ENCODE measurements at places on chromosomes 4 and X. TPM values are rescaled to one million over a fixed set of nuclear protein-coding genes. Genes with fewer than 3 reads are reported as not detected.

GRCh38 chr4:107740950-107741701 lies 21.1 kb upstream of the PAPSS1 start:
- peak; percentile 44 for DNase-seq

Gene HMX1
- not detected for total RNA-seq

- DNase-seq = peak; percentile 18
Observed at GRCh38 chrX:111095974-111096895, at the start of gene PAK3. TSS of gene PAK3 (plus strand) at chrX:111096191. CDS start at chrX:111123104, 26,913 bp downstream.

- no peak for DNase-seq
Observed at GRCh38 chr4:159787901-159788300, 685.0 kb downstream of the RAPGEF2 start.

- DNase-seq = no peak
Observed at GRCh38 chr4:168998596-168998995, 11.5 kb downstream of the CBR4 start.

DNA sequence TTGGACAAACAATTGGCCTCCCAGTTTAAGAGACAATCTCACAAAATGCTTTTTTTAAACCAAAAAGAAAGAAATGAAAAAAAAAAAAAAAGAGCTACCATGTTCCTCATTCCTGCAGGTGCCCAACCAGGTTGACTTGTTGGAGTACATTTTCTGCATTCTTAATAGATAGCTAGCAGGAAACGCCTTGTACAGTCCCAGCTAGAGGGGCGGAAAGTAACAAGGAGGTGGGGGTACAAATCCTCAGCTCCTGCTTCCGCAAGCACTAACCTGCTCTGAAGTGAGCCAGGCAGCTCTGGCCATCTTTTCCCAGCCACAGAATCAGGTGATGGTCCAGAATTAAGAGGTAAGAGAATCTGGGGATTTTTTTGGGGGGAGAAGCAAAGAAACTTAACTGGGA lies at the start of gene VGLL1:
Gene VGLL1 (plus strand): TSS at position 265 of the 400 bp plus-strand sequence. CDS start 3,806 bp downstream, outside the sequence.
- DNase-seq = no peak

Gene LDB2
- total RNA-seq = 16.9 TPM

DNA sequence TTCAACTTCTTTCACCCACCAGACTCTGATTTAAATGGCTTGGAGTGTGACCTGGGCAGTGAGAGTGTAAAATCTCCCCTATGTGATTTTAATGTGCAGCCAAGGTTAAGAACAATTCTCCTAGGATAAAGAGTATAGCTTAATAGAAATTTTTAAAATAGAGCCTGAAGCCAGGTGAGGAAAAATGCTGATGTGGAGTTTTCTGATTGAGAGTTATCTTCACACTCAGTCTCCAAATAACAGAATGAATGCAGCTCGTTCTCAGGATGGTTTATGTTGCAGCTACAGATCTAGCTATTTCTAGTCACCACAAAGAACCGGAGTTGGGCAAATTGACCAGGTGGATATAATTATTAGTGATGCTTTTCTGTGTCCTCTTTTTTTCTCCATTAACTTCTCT lies 70.7 kb downstream of the MOSPD2 start:
- no peak for DNase-seq

DNA sequence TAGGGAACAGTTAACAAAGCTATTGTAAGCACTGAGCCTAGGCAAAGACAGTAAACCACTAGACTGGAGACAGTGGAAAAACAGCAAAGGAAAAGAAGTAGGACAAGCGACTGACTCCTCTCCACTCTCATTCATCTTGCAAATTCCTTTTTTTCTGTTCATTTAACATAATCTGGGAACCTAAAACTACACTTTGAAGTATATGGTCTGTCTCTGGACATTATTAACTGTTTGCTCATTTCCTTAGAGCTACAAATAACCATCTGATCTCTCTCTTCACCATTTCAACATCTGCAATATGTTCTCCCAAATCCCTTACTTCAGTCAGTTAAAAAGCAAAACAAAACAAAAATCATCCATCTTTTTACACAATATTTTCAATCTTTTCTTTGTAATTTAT lies 642 bp downstream of the HMGN5 start:
- DNase-seq = no peak

DNA sequence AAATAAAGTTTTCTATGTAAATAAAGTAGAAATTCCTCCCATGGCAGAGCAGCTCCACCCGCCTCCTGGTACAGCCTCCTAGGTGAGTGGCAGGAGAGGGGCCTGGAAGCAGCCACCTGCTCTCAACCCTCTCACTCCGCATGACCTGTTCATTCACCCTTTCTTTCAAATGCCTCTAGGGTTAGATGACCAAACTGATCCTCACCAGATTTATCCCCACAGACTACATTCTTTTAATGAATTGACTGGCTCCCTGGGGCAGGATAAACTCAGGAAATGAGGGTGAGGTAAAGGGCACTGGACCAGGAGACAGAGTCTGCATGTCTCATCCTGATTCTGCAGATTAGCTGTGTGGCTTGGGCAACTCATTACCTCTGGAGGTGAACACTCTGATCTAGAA lies 32.6 kb upstream of the NKX6-1 start:
- DNase-seq = no peak

Gene FGFBP1
- total RNA-seq = not detected

- DNase-seq = no peak
Observed at GRCh38 chr4:122305853-122306252, 73.0 kb upstream of the ADAD1 start.
